Stimulated activated CD8-positive, alpha-beta memory T cell treated with anti-CD3 and anti-CD28 coated beads, Interleukin-12 subunit alpha, Interleukin-12 subunit beta, amount 100 ng/mL, for 1 hour (primary cell): ENCODE measurements at places on chromosomes 13 and 19.
A peak's percentile ranks its signal among the peaks of the same experiment; 100 is the strongest.

DNA sequence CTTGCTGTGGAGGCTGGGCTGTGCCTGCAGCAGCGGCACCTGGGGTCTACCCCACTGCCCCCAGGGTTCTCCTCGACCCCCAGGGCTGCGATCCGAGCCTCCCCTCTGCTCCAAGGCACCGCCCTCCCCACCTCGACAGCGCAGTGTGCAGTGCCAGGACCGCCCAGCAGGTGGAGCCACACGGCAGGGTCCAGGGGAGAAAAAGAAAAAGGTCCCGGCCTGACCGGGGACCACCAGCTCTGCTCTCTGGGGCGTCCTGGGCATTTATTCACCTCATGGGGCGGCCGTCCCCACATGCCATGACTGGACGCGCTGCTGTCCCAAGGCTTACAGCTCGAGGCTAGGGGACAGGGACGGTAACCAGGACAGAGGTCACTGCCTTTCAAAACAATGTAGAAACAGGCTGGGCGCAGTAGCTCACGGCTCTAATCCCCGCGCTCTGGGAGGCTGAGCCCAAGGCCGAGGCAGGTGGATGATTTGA is 10.6 kb downstream of the REXO1 start:
- DNase-seq, result peak; percentile 35

DNA sequence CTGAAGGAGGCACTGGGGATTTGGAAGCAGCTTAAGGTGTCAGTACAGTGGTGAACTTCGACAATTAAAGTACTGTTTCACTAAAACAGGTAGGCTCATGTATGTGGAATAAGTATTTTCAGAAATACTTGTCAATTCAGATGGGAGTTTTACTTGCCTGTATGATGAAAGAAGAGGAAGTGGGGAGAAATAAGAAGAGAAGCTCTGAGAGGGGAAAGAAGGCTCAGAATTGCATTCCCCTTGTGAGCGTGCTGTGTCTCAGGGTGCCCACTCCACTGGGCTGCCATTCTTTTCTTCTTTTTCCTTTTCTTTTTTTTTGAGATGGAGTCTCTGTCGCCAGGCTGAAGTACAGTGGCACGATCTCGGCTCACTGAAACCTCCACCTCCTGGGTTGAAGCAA is 38.6 kb upstream of the RNF17 start:
- no peak for DNase-seq

GRCh38 chr19:15563931-15564330 is 51.1 kb upstream of the CYP4F8 start:
- no peak for DNase-seq

DNA sequence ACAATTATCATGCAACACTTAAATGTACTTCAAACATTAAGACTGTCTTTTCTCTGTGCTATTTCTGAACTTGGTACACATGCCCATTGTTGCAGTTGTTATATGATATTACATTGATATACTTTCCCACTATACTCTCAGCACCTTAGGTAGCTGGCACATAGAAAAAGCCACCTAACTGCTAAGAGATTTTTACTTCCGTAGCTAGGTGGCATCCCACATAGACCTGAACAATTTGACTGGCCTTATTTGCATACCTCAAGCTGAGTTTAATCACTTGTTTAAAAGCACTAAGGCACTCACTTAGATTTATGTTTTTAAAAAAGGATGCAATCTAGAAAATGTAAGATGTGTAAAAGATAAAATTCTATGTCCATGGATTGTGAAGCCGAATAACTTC is 194.2 kb downstream of the POU4F1 start:
- DNase-seq, result no peak

GRCh38 chr19:43372462-43372861 is 19.0 kb downstream of the CD177 start:
- no peak for DNase-seq

DNA sequence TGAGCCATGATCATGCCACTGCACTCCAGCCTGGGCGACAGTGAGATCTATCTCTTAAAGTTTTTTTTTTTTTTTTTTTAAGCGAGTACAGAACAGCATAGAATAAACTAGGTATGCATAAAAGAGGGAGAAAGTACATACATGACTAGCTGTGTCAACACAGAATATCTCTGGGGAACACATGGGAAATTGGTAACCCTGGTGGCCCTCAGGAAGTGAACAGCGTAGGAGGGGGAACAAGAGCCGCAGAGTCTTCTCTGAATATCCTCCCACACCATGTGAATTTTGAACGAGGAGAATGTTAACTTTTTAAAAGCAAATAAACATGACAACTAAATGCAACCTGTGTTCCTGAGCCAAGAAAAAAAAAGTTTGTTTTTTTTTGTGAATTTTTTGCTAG is 15.2 kb downstream of the PHLDB3 start:
- no peak for DNase-seq

DNA sequence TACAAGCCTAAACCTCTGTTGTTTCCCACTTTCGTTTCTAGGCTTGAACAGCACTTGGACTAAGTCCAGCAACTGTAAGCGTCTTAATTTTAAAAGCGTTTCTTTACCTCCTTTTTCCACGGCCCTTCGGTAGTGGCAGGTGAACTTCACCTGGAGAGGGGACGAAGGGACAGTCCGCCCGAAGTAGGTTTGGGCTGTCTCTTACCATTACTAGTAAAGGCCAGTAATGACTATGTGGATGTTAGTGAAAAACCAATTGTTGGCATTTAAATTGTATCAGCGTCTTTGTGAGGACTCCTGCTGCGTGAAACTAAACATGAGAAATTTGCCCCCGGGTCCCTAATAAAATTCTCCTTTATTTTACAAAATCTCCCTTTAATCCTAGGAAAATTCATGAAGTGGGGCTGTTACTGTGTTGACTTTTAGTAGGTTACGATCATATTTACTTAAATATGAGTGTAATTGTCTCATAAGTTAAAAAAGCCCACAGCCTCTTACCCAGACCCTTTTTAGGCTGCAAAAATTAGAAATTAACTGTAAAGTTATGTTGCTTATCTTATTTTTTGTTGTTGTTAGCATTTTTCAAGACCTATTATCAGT is 983 bp downstream of the ITM2B start:
- no peak for DNase-seq

- peak; percentile 55 for DNase-seq
Measured at GRCh38 chr19:46714444-46715106, 2.3 kb downstream of the PRKD2 start.

DNA sequence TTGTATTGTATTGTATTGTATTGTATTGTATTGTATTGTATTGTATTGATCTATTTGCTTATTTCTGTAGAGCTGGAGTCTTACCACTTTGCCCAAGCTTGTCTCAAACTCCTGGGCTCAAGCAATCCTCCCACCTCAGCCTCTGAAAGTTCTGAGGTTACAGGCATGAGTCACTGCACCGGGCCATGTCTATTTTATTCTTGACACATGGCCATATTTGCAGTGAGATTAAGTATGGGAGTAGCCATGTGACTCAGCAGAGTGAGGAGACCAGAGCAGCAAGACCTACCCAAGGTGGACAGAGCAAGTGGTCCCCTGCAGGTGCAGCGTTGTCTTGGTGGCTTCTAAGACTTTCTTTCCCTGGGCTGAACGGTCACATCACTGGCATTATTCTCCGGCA is 49.1 kb upstream of the UBAC2 start:
- no peak for DNase-seq

DNA sequence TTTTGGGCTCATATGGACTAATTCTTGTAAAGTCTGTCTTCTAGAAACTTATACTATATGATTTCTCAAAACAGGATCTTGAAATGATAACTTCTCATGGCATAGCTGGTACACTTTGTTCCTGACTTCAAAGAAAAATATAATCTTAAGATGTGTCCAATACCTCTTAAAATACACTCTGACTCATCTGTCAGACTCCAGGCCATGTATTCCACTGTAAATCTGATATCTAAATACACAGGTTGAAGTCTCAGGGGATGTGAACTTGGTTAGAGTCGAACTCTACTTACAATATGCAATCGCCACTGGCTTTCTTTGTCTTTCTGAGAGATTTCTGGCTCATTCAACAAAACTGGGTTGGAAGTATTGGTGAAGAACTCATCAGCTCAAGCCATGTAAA is 99.8 kb downstream of the LACC1 start:
- DNase-seq, result no peak

DNA sequence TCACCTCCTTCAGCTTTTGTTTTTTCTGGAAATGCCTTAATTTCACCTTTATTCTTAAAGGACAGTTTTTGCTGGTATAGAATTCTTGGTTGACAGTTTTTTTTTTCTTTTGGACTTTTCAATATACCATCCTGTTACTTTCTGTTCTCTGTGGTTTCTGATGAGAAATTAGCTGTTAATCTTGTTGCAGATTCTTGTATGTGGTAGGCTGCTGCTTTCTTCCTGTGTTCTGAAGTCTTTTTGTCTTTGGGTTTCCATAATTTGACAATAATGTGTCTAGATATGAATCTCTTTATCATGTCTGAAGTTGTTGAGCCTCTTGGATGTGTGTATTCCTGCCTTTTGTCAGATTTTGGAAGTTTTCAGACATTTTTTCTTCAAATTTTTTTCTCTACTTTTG is 12.0 kb downstream of the ZNF283 start:
- DNase-seq, result no peak

GRCh38 chr19:7295912-7296536 is 1.8 kb upstream of the INSR start:
- DNase-seq, result no peak

- no peak for DNase-seq
Measured at GRCh38 chr13:106691341-106691740, 123.4 kb upstream of the ARGLU1 start.

DNA sequence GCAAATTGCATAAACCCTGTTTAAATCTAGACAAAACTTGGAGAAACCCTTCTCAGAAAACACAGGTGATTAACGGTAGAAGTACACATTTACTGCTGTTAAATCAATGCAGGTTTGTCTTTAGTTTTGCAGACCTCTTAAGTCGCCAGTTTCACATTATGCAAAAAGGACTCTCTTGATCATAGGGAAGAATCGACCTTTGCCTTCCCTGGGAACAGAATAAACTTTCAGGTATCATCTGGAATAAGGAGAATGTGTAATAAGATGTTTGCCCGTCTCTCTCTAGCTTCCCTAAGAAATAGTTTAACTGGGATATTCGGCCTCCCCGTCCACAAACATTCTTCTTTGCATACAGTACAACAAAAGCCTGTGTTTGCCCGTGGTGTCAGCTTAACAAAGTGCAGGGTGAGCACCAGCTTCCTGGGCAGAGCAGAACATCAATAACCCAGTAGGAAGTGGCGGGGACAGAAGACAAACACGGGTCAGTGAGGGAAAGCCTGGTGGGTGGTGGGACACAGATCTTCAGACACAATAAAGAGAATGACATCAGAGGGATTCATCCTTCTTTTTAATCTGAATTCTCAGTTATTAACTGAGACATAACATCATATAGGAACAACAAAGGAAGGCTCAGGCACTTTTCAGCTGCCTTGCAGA is 1077.7 kb upstream of the SLC10A2 start:
- DNase-seq, result no peak

- no peak for DNase-seq
Measured at GRCh38 chr19:1085053-1085658, 10.0 kb downstream of the POLR2E start.

DNA sequence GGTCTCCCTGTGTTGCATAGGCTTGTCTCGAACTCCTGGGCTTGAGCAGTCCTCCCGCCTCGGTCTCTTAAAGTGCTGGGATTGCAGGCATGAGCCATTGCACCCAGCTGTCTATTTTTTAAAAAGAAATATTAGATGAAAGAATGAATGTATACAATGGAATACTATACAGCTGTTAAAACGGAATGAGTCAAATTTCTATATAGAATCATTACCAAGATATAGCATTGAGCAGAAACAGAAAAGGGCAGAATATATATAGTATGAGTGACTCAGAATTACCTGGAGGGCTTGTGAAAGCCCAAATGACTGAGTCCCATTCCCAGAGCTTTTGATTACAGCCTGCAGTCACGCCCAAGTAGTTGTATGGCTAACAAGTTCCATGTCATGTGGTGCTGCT is 4.4 kb downstream of the DACT3 start:
- no peak for DNase-seq

GRCh38 chr13:28601581-28601980 is 57.3 kb upstream of the POMP start:
- DNase-seq, result no peak

DNA sequence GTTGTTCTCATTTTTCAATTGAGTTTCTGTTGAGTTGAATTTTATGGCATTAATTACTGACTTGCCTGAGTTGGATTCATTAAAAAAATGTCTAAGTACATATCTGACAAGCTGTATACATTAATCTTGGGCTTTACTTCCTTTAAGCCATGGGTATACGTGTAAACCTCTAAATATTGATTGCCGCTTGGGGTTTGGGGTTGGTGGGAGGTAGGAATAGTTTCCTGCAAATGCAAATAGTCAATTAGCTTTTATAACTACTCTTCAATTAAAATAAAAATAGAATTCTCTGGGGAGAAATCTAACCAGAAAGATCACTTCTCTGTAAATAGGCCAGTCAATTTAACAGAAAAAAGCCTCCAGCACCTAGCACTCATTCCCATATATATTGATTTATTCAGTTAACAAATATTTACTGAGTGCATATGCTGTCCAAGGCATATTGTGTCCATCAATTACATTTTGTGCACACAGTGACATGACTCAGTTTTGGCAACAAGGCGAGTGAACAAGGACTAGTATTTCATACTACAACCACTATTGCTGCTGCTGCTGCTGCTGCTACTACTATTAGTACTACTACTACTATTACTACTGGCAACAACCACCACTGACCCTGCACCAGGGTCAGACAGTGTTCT is 306.8 kb downstream of the RFC3 start:
- DNase-seq, result no peak

- DNase-seq, result no peak
Measured at GRCh38 chr19:36142046-36142445, 2.2 kb downstream of the CAPNS1 start.

GRCh38 chr13:51339952-51340732 is 651 bp downstream of the SERPINE3 start:
- no peak for DNase-seq

GRCh38 chr13:30803749-30804148 is 68.4 kb downstream of the ALOX5AP start:
- DNase-seq, result no peak

GRCh38 chr19:45862271-45862563 is 730 bp downstream of the SYMPK start:
- no peak for DNase-seq

- no peak for DNase-seq
Measured at GRCh38 chr13:104436555-104436954, 1370.3 kb upstream of the SLC10A2 start.

DNA sequence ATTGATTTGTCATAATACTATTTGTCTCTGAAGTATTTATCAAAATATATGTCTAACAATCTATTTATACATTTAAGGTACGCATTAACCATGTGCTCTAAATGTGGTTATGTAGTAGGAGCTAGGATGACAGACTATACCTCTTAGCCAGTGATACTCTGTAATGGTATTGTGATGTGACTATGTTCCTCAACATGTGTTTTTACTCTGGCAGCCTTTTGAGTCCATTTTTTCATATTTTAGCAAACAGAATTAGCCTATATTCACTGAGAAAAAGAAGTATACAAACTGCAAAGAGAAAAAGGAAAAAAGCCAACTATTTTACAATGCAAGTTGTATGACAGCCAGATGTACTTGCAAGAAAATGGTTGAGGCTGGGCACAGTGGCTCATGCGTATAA is 26.7 kb downstream of the MAB21L1 start:
- DNase-seq, result no peak

GRCh38 chr19:11159598-11160439 is 4.2 kb upstream of the SPC24 start:
- no peak for DNase-seq

- no peak for DNase-seq
Measured at GRCh38 chr13:102799426-102800144, 666 bp downstream of the BIVM start.

GRCh38 chr19:17932485-17933338 is at the start of gene CCDC124:
Gene CCDC124 (plus strand): TSS chr19:17933015. CDS start chr19:17936421, 3,406 bp downstream.
- peak; percentile 85 for DNase-seq

GRCh38 chr19:46043519-46043918 is 2.7 kb upstream of the IGFL4 start:
- no peak for DNase-seq
